ENCODE measurements at places on chromosomes 16 and 17.

- DNase-seq, result no peak
Observed at GRCh38 chr17:13569398-13570123, 32.2 kb downstream of the HS3ST3A1 start.

DNA sequence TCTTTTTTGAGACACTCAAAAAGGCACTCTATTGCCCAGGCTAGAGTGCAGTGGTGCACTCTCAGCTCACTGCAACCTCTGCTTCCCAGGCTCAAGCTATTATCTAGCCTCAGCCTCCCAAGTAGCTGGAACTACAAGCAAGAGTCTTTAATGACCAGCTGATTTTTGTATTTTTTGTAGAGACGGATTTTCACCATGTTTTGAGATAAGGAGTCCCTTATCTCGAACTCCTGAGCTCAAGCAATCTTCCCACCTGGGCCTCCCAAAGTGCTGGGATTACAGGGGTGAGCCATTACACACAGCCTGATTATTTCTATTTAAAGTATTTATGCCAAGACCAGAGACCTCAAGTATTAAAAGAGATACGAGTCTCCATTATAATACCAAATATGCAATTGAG is 566.1 kb upstream of the CA10 start:
- no peak for DNase-seq

GRCh38 chr16:68289621-68290329 is 21.0 kb downstream of the SLC7A6OS start:
- DNase-seq, result no peak

- DNase-seq, result no peak
Observed at GRCh38 chr16:27982184-27982583, 81.3 kb downstream of the GSG1L start.

DNA sequence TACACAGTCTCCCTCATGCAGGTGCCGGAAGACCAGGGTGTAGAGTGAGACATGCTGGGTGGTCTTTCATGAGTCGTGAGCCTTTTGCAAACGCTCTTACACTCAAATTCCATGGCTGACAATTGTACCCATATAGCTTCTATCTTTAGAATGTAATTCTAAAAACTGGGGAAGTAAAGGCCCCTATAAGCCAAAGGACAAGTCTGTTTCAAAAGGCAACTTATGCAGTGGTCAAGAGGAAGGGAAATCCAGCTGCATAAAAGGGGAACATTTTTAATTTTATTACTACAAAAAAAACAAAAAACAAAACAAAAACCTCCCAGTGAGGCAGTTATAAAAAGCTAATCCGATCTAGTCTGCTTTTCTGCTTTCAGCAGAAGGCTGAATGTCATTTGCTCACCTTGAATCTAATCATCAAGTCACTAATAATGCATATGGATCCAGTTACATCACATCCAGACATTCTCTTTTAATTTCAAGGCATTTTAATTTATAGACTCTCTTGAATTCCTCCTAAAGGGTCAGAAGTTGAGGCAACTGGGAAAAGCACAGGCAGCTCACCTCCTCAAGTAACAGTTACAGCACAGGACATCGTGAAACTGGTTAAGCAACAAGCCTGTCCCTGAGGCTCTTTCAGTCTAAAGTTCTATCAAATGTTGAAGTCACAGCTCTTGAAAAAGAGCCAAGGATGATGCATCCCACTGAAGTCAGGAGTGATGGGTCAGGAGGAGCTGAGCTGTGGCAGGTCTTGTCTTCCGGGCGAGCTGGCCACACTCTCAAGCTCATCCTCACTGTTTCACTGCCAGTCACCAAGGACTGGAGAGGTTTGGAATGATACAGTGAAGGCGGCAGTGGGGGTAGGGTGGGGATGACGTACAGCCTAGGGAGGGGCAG is 99.7 kb downstream of the VPS53 start:
- no peak for DNase-seq

GRCh38 chr16:2738615-2739014 is 13.8 kb upstream of the SRRM2 start:
- DNase-seq, result no peak

GRCh38 chr16:74053312-74053711 is 243.3 kb upstream of the PSMD7 start:
- DNase-seq, result no peak

GRCh38 chr16:12078405-12079280 is 102.1 kb downstream of the SNX29 start:
- DNase-seq, result no peak

DNA sequence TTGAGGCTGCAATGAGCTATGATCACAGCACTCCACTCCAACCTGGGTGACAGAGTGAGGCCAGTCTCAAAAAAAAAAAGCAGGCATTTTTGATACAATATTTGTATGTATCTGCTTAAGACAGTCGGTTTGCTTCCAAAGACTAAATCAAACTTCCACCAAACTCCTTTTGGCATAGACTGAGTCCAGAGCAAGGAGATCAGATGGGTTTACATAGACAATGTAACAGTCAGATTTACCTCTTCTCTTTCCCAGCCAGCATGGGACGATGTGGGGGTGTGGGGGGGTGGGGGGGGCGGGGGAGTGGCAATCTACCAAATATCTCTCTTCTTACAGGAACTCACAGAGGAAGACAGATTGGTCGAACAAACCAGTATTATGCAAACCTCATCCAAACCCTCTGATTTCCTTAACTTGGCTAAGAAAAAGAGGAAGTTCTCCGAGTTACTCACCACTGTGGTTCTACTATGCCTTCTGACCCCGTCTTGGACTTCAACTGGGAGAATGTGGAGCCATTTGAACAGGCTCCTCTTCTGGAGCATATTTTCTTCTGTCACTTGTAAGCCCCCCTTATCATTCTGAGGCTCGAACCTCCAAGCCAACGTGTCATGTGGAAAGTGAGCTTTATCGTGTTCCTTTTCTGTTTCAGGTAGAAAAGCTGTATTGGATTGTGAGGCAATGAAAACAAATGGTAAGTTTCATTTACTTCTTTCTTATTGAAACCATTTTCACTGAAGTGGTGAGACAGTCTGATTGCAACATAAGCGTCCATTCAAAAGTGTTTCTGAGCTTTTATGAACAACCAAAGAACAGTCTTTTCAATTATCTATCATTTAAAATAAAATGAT is at the start of gene MILR1:
Gene MILR1 (plus strand): TSS at position 451 of the 848 bp plus-strand sequence. CDS start 54 bp downstream, at position 505.
- DNase-seq, result no peak

DNA sequence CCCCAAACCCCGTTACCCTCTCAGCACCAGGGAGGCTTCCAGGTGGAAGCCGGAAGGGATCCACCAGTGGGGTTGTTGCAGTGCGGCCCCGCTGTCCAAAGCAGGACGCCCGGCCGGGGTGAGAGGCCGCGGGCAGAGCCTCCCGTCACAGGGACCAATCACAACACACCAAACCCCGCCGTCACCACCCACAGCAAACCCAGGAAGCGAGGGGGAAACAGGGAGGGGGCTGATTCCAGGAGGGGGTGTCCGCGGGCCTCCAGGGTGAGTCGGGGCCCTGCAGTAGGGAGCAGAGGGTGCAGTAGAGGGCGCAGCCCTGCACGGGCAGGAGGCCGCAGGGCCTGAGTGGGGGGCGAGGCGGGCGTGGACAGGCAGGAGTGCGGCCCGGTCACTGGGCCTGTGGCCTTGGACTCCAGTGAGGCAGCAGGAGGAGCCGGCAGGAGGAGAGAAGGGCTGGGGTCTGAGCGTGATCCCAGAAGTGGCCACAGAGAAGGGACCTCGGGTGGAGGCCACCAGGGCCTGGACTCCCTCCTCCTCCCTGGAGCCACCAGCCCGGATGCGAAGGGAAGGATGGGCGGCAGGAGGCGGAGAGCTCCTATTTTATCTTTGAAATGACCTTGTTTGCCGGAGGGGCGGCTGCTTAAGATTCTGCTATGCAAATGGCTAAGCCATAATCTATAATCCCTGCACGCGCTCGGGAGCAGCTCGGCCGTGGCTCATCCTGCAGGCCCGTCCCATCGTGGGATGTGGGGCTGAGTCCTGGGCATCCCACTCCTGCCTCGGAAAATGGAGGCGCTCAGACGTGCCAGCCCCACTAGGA is 41.5 kb downstream of the ZFPM1 start:
- no peak for DNase-seq

DNA sequence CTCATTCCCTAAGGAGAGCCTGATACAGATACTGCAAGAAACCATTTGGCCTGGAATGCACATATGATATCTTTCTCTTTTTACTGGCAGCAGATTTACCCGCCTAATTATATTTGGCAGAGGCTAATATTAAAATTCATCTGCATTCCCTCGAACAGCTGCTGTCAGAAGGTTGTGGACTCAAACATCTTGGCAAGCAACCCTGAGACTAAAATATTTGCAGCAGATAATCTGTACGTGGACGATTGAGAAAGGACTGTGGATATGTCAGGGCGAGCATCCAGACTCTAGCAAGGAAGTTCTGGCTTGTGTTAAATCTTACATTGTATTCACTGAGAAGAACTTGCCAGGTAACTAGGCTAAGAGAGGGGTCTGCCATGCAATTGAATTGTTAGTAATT is 65.2 kb downstream of the SNX20 start:
- DNase-seq, result no peak

DNA sequence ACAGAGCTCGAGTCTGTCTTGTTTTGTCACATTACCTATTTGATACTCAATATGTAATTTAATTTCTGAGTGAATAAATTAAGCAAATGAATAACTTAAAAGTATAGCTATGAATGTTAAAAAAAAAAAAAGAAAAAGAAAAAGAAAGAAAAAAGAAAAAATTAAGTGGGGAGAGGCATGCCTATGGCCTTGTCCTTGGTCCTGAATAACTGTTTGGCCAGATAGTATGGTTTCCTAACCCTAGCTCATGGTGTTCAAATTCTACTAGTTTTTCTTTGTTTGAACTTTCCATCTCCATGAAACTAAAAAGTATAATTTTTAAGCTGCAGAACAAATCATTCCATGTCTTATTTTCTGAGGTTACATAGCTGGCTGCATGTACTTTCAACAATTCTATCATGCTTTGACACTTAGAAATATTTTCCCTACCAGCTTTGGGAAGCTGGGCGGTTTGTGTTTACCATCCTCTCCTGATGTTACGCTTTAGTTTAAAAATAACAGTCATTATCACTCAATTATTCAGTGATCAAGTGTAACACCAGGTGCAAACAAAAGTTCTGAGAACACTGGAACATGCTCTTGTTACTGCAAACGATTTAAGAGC is 31.8 kb downstream of the TOX3 start:
- peak; percentile 96 for DNase-seq

DNA sequence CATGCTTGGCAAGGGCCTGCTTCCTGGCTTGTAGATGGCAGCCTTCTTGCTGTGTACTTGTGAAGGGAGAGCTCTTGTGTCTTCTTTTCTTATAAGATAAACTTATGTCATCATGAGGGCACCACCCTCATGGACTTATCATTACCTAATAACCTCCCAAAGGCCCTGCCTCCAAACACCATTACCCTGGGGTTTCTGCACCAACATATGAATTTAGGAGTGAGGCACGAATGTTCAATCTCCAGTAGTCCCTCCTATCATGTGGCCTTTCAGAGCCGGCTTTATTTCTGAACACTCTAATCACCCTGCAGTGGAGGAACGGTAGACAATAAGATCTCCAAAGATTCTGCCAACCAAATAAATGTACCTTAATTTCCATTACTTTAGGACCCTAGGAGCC is 144.3 kb downstream of the ABCC12 start:
- no peak for DNase-seq

DNA sequence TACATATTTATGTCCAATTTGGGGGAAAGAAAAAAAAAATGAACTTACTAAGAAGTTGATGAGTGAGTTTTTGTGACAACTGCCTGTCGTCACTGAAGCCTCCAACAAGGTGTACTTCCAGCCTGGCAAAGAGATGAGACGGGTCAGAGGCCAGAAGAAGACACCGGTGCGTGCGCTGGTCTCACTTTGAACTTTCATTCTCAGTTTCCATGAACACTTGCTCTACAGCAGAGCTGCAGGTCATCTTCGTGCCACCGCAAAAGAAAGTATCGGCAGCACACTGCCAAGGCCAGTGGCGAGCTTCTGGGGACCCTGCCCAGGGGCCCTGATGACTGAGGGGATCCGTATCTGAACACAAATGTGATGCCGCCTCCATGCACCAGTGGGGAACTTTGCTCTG is 11.6 kb downstream of the NTAN1 start:
- DNase-seq, result no peak

DNA sequence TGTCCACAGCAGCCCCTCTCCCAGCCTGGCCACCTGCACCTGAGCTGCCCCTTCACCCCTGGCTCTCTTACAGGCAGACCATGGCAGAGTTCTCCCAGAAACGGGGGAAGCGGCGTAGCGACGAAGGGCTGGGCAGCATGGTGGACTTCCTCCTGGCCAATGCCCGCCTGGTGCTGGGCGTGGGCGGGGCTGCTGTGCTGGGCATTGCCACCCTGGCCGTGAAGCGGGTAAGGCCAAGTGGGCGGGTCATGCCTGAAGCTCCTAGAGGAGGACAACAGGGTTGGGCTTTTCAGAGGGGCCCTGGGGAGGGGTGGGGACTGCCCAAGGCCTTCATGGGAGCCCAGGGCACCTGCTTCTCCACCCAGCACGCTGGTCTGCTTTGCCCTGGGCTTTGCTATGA is 2.2 kb downstream of the MIEF2 start:
- no peak for DNase-seq

GRCh38 chr17:76994237-76994637 is 126.0 kb downstream of the MGAT5B start:
- no peak for DNase-seq

- DNase-seq, result no peak
Observed at GRCh38 chr16:86089991-86090390, 191.0 kb downstream of the IRF8 start.

DNA sequence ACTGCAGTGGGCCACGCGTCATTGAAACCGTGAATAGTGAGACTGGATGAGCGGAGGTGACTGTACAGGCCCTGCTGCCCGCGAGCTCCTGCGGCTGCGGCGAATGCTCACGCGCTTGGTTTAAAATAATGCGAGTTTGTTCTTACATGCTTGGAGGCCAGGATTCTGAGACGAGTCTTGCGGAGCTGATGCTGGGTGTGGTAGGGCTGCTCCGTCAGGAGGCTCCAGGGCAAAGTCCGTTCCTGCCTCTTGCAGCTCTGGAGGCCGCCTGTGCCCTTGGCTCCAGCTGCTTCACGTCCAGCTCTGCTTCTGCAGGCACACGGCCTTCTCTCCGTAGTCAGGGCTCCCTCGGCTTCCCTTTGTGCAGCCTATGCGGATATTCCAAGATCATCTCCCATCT is 9.5 kb downstream of the ACSF3 start:
- no peak for DNase-seq
